ENCODE measurements at places on chromosomes 1 and 21.

- no peak for DNase-seq
These were observed 35.8 kb downstream of the LAMC1 start for GRCh38 chr1:183058851-183059502.

GRCh38 chr1:205438213-205439158 lies 16.6 kb upstream of the LEMD1 start:
- DNase-seq = no peak

GRCh38 chr1:87968197-87968955 lies 639.7 kb downstream of the LMO4 start:
- DNase-seq = no peak

DNA sequence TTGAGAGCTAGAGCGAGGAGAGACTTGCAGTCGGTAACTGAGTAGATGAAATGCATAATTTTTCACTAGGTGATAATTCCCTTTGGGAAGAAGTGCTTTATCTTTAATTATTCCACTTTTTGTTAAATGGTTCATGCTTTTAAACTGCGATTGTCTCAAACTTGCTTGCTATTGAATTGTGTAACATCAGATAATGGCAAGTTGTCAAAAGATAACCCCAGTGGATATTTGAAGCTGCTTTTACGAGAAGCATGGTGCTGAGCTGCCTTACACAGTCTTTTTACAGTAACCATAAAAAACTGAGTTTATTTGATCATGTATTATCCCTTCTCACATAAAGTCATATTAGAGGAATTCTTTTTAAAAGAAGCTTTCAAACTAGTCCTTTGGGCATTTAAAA lies 30.2 kb downstream of the TMEM50B start:
- DNase-seq = no peak

GRCh38 chr1:63969441-63969901 lies 195.7 kb downstream of the ROR1 start:
- DNase-seq = no peak

- DNase-seq = no peak
These were observed 133.4 kb downstream of the NFIA start for GRCh38 chr1:61215676-61216289.

DNA sequence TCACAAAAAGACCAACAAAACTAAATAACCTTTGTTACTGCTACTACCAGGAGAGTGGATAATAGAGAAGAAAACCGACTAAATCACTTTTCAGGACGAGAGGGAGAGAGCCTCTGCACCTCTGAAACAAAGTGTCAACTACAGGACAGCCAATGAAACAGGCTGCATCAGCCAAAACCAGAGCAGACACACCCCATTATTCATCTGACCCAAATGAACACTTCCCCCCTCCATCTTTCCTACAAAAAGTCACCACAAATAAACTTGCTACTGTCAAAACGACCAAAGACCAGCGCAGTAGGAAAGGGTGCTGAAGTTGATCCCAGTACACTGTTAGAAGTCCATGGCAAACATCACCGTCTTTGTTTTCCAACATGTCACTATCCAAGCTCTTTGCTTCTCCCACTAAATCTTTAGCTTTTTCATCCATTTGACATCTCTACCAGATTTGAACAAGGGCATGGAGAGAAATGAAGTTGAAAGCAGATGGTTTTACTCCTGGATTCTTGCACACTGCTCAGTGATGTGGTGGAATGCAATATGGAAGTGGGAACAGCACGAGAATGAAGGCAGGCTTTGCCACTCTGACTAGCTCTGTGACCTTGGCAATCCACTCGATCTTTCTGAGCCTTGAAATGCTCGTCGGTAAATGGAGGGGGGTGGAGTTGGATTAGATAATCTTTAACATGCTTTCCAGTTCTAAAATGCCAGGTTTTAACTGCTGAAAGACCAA lies 20.5 kb downstream of the DSTYK start:
- no peak for DNase-seq

DNA sequence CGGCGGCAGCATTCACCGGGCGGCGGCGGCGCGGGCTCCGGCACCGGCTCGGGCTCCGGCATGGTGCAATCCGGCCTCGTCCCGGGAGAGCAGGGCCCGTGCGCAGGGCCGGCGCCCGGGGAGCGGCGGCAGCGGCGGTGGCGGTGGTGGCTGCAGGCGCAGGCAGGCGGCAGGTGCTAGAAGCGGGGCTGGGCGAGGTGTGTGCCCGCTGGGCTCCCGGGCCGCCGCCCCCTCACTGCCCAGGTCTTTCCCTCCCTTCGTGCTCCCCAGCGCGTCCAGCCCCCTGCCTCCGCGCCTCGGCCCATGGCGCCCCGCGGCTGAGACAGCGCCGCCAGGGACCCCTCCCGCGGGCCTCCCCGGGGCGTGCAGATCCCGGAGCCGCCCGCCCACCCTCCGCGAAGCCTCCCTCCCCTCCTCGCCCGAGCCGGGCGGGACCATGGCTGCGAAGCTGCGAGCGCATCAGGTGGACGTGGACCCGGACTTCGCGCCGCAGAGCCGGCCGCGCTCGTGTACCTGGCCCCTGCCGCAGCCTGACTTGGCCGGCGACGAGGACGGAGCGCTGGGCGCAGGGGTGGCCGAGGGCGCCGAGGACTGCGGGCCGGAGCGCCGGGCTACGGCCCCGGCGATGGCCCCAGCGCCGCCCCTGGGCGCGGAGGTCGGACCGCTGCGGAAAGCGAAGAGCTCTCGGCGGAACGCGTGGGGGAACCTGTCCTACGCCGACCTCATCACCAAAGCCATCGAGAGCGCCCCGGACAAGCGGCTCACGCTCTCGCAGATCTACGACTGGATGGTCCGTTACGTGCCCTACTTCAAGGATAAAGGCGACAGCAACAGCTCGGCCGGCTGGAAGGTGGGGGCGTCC lies 492 bp downstream of the FOXO6 start:
- no peak for DNase-seq

- no peak for DNase-seq
These were observed 40.4 kb upstream of the ZSWIM5 start for GRCh38 chr1:45246760-45247159.

DNA sequence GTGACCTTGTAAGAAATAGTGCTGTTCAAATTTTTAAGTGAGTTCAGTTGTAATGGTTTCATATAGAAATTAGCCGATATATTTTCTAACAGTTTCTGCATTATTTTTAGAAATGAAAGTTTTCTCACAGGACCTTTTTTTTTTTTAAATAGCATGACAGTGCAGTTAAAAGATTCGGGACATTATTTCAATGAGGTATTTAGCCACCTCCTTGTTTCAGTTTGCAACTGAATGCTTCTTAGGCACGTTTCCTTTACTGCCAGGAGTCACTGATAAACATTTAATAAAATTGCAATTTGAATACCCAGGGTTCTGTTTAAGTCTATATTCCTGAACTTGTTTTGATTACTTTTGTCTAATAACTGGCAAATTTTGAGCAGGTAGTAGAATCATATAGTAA lies 304.7 kb downstream of the TM2D1 start:
- no peak for DNase-seq

DNA sequence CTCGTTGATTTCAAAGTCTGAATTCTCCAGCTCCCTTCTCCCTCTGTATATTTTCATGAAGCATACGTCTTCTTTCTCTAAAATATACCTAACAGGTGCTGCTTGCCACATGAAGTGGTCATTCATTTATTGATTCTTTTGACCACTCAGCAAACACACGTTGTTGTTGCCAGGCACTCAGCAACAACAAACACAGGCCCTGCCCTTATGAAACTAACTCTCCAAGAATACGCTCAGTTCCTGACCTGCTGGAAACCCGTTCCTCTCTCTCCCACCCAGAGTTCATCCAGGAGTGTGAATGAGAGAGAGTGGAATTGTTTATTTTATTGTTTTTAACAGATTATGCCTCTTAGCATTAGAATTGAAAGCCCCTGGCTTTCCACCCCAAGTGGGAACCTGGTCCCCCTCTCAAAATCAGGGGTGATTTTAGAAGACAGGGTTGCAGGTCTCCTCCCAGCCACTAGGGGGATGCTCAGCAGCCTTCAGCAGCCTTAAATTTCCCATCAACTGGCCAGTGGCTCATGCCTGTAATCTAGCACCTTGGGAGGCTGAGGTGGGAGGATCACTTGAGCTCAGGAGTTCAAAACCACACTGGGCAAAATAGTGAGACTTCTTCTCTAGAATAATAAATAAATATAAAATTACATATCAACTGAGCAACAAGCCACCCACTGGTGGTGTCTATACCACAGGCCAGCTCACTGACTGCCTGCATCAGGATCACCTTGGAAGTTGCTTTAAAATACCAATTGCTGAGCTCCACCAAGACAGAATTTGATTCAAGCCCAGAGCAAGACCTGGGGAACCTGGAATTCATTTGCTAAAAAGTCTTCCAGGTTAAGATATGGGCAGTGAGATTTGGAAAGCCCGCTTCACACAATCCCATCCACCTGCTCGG lies 181.0 kb upstream of the KLHDC7A start:
- DNase-seq = no peak

- DNase-seq = no peak
These were observed 21.3 kb downstream of the VAV3 start for GRCh38 chr1:107943694-107944093.

- DNase-seq = no peak
These were observed 35.7 kb upstream of the RCC1 start for GRCh38 chr1:28470146-28470545.

DNA sequence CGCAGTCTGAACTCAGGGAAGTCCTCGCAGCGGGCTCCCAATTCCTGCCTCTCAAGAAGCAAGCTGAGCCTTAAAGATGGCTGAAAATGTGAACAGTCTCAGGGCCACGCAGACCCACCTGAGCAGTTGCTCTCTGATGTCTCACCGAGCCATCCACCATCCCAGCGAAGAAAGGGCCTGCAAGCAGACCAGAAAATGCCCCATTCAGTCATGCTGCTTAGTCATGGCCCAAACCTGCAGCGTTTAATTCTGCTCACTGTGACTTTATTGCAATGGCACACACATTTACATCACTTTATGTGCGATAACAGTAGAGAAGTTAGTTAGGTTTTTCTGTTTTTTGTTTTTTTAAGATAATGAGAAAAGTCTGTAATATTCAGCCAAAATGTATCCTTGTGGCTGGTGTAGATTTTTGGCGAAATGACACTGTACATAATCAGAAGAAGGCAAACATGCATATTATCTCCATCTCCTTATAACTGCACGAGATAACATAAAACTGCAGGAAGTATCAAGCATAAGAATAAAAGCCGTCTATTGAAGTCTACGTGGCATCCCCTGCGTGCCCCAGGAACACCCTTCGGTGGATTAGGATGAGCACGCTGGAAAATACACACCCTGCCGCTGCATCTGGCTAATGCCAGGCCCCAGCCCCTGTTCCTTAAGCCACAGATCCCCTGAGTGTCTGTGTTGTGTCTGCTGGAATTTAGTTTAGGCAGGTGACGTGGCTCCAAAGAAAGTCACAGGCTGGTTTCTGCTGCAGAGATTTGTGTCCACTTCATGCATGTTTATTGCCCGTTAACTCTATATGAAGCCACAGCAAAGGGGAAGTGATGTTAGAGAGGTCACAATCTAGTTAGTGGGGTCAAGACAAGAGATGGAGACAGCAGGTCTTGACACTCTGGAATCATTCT lies 119.8 kb upstream of the IRF2BP2 start:
- DNase-seq = no peak

GRCh38 chr1:198072177-198072576 lies 84.6 kb upstream of the NEK7 start:
- no peak for DNase-seq

DNA sequence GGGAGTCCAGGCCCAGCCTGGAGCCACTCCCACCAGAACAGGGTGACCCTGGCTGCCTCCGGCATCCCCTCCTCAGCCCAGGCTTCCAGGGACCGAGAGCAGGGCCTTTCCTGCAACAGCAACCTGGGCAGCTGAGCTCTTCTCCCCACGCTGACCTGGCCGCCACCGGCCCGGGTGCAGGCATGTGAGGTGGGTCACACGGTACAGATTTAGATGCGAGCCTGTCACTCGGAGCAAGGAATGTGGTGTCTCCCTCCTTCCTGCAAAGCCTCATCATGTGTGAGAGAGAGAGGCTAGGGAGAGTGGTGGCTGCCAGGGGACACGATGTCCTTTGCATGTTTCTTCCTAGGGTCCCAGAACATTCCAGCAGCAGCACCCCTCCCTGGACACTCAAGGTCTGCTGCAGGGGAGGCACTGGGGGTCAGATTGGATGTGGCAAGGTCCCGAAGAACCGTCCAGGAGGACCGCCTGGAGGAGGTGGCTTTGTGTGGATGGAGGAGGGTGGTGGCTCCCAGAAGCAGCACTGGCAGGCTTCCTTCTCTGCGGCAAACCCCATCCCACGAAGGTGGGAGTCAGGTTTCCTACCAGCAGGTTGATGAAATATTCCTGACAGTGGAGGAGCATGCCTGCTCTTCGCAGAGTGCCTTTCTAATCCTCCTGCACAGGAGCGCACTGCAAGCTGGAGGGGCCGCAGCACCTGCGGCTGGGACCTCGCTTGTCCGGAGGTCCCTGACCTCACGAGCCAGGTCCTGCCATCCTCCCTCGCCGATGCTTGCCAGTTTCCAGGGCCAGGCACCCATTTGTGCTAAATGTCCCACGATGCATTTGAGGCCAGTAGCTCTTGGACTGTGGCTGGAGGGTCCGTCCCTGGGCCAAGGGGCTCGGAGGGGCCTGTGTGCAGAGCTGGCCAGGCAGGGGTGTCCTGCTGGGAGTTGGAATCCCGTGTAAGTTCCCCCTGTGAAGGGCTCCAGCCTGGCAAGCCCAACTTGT lies 68.4 kb downstream of the PRDM16 start:
- DNase-seq = no peak

DNA sequence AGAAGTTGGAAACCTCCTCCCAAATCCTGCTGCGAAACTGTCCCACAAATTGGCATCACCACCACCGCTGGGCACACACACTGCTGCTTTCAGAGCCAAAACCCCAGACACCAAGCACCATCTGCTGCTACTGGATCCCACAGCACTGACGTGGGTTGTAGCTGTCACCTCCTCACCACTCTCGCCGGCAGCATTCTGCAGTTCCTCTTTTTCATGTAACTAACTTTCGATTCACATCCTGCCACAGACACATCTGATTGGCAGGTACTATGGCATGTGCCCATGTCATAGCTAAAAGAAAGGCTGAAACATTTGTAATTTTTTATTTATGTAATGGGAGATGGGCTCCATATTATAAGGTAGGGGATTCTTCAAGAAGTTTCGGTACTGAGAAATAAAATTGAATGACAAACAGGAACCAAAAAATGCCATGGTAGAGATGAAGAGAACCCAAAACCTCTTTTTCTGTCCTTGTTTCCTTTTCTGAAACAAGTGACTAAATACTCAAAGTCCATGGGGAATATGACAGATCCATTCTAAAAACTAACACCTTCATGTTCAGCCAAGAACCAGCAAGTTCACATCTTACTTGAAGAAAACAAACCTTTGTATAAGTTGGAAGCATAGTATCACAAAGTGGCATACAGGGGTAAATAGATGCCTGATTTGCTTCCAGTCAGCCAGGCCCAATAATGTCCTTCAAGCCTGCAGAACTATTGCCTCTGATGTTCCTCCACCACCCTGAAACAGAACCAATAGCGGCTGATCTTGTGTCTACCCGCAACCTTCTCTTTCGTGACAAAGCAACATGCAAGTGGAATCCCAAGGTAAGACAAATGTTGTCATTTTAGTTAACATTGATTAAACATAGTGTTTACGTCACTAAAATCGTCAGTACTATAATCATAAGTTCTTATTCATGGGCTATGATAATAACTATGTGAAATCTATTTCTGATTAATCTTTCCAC lies 26.6 kb upstream of the RGS13 start:
- DNase-seq = peak; percentile 69

- no peak for DNase-seq
These were observed 98.5 kb downstream of the LMX1A start for GRCh38 chr1:165257969-165258459.

- DNase-seq = no peak
These were observed 52.4 kb downstream of the TOR1AIP2 start for GRCh38 chr1:179825206-179825605.

GRCh38 chr1:47853059-47853458 lies 144.1 kb downstream of the TRABD2B start:
- DNase-seq = no peak

- no peak for DNase-seq
These were observed 6.4 kb downstream of the SELENON start for GRCh38 chr1:25806418-25806817.
